ENCODE measurements at places on chromosomes 5 and 9.

DNA sequence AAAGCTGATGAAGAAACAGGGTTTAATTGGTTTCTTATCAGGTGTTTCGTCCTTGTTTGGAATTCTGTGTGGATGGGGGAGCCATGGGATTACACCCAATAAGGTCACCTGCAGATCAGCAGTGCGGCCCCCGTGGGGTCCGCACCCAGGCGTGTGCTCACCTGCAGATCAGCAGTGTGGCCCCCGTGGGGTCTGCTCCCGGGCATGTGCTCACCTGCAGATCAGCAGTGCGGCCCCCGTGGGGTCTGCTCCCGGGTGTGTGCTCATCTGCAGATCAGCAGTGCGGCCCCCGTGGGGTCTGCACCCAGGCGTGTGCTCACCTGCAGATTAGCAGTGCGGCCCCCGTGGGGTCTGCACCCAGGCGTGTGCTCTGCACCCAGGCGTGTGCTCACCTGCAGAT, 41.7 kb upstream of the CEP72 start:
- DNase-seq = no peak

DNA sequence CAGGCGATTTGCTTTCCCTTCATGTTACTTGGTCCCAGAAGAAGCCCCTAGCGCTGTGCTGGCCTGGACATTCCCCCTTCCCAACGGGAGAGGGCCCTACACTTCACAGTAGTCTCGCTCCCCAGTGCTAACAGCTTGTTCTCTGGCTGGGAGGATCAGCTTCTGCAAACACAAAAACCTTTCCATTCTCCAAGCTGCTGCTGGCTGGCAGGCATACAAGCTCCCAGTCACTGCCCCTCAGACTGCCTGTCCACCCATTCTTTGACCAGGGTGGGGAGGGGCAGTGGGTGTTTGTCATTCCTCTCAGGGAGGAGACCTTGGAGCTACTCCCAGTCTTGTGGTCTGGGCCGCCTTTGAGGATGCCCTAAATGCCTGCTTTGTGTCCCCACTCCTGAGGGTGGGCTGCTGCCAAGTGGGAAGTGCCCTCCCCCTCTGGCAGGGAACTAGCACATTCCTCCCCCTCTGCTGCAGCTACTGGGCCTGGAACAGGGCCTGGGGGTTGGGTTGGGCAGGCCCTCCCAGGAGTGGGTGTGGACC, 20.8 kb downstream of the ENHO start:
- DNase-seq = peak; percentile 67

- no peak for DNase-seq
Observed at GRCh38 chr9:96550659-96551058, 69.0 kb downstream of the CDC14B start.

- DNase-seq = no peak
Observed at GRCh38 chr9:15136646-15137045, 170.4 kb downstream of the TTC39B start.

- no peak for DNase-seq
Observed at GRCh38 chr5:133299021-133299420, 247.2 kb downstream of the HSPA4 start.

DNA sequence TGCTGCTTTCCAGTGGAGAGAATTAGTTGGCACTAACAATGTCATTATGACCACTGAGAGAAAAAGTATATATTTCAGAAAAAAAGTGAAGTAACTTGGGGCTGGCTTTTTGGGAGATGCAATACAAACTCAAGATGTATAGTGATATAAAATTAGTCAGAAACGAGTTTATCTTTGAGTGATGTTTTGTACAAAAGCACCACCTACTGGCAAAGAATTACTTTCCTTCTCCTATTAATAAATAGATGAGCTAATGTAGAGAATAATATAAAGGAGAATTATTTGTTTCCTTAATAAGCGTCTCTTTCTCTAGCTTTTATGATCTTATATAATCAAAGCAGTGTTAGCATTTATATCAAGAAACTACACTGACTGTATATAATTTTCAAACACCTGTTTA, 158.8 kb downstream of the MEF2C start:
- DNase-seq = no peak

- DNase-seq = no peak
Observed at GRCh38 chr9:109164042-109164441, 3.0 kb downstream of the FRRS1L start.

DNA sequence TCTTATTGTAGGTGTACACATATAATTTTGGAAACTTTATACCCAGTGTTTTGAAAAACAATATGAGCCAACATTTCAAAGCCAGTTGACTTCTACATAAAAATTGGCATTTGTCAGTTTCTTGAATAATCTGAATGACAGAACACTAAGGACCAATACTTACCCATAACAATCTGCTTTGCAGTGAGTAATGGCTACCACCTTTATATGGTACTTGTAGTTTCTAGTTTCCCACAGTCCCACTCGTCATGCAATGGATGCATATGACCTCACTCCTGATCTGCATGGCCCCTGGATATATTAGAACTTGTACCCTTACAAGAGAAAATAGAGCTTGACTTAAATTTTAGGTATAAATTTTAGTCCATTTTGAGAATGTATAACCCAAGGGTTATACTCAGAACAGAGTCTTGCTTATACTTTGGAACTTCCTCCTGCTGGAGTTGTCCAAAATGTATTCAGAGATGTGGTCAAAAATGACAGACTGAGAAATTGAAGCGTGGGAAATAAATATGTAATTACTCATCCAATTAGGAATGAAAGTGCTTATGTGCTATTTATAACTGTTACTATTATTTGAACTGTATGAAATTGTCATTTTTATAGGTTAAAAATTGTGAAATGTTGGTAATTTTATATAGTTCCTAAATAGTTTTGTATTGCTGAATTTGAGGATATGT, 19.5 kb downstream of the XRCC4 start:
- DNase-seq = no peak

GRCh38 chr9:105205787-105206495, 38.5 kb upstream of the SLC44A1 start:
- peak; percentile 74 for DNase-seq

- DNase-seq = peak; percentile 85
Observed at GRCh38 chr9:111483858-111484571, at the start of gene ECPAS. Gene ECPAS (minus strand): TSS chr9:111484383. CDS start chr9:111472918, 11,465 bp downstream.
